ENCODE measurements at places on chromosomes 7 and 10.
A peak's percentile ranks its signal among the peaks of the same experiment; 100 is the strongest.

DNA sequence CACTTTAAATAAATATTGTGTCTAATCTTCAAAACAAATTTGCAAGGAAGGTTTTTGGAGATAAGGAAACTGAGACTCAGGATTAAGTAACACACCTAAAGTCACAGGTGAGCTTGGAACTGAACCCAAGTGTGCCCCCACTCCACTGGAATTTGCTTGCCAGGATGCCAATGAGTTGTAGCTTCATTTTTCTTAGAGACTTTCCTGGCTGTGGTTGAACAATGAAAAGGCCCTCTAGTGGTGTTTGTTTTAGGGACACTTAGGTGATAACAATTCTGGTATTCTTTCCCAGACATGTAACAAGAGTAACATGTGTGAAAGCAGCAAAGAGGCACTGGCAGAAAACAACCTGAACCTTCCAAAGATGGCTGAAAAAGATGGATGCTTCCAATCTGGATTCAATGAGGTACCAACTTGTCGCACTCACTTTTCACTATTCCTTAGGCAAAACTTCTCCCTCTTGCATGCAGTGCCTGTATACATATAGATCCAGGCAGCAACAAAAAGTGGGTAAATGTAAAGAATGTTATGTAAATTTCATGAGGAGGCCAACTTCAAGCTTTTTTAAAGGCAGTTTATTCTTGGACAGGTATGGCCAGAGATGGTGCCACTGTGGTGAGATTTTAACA lies 1.5 kb downstream of the IL6 start:
- H3K4me3 ChIP-seq, result no peak overlapping the region
- peaks cover 9% of the 10 kb centered on the region for H3K4me1 ChIP-seq
- DNase-seq, result no peak
- no peak overlapping the region for H3K27ac ChIP-seq
- peaks cover 15% of the 10 kb centered on the region for H3K27me3 ChIP-seq

DNA sequence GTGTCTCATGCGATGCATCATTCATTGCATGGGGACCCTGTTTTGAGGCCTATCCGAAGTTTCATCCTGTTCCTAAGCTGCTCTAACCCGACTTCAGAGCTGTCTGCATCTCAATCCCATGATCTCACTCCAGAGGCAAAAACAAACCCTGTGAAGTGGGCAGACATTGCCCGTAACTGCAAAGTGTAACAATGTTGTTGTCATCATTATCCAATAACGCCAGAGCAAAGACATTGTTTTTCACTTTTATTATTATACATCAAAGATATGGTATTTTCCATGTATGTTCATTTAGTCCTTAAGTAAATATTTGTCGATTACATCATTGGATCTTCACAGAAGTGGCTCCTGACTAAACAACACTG lies 246.7 kb downstream of the KLF6 start:
- H3K4me1 ChIP-seq, result no peaks in the 10 kb centered on the region
- no peak for DNase-seq
- no peak overlapping the region for H3K4me3 ChIP-seq
- no peak overlapping the region for H3K27ac ChIP-seq
- H3K36me3 ChIP-seq, result no peaks in the 10 kb centered on the region

DNA sequence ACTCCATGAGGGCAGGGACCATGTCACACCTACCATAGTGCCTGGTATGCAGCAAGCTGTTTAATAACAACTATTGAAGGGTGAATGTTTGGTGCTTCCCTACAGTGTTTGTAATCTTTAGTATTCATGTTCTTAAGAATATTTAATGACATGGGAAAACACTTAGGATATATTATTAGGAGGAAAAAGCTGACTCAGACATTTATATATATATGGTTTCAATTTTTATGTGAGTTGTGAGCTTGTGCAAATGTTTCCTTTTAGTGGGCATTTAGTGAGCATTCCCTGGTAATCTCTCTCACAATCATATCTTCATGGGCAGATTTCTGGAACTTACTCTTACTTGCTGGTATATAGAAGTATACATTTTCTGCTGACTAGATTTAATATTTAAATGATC lies 359.1 kb downstream of the EXOC4 start:
- no peak overlapping the region for H3K27ac ChIP-seq
- H3K27me3 ChIP-seq, result no peaks in the 10 kb centered on the region
- no peaks in the 10 kb centered on the region for H3K36me3 ChIP-seq
- DNase-seq, result no peak
- H3K4me1 ChIP-seq, result peaks cover 10% of the 10 kb centered on the region

GRCh38 chr10:61855771-61856170 lies 45.7 kb upstream of the ARID5B start:
- H3K4me3 ChIP-seq, result no peak overlapping the region
- DNase-seq, result no peak
- H3K36me3 ChIP-seq, result no peaks in the 10 kb centered on the region
- no peaks in the 10 kb centered on the region for H3K4me1 ChIP-seq
- H3K27me3 ChIP-seq, result peaks cover 3% of the 10 kb centered on the region

DNA sequence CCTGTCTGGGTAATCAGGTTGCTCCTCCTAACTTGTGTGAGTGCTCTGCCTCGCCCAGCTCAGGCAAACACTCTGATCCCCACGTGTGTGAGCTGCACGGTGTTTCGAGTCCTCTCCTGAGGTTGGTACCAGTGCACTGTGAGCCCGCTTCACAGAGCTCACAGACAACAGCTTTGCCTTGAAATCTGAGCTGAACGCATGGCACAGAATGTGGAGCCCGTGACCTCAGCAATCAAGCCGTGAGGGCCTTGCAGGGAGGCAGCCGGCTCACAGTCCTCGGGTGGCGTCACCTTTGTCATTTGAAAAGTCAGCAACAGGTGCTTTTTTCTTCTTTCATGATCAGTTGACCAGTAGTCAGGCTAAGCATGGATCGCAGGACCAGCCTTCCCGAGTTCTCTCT lies 60.2 kb upstream of the ADGRA1 start:
- H3K36me3 ChIP-seq, result no peaks in the 10 kb centered on the region
- DNase-seq, result no peak

- no peak overlapping the region for H3K27ac ChIP-seq
- H3K4me1 ChIP-seq, result peaks cover 8% of the 10 kb centered on the region
- no peak overlapping the region for H3K4me3 ChIP-seq
- no peak for DNase-seq
Observed at GRCh38 chr7:121397822-121398221, 1.7 kb upstream of the FAM3C start.

DNA sequence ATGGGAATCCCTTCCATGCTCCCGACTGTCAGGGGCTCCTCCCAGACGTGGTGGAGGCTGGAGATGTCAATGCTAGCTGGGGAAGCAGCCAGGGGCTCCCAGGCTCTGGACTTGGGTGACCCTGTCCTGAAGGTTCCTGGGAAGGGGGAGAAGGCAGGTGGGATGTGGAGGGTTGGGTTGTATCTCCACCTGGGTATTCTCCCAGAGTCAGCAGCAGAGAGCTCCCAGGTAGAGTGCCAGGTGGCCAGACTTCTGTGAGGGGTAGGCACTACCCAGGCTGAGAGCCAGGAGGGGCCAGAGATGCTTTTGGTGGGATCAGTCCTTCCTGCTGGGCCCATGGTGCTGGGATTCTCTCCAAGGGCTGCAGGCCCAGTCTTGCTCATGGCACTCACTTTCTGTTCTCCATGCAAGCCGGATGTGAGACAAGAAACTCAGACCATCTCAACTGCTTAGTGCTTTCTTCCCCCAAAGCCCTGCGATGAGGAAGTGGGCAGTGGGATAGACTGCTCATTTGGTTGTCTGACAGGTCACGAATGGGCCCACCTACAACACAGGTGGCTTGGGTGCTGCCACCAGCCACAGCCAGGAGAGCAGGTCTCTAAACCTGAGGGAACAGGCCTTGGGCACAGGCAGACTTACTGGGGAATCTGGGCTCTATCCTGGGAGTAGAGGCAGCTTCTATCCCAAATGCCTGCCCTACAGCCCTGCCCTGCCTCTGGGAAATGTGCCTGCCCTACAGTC lies 52.5 kb upstream of the CAMK2B start:
- H3K27ac ChIP-seq, result no peak overlapping the region
- no peaks in the 10 kb centered on the region for H3K36me3 ChIP-seq
- no peak for DNase-seq
- H3K4me1 ChIP-seq, result no peaks in the 10 kb centered on the region
- H3K4me3 ChIP-seq, result no peak overlapping the region
- H3K27me3 ChIP-seq, result peaks cover 7% of the 10 kb centered on the region

- H3K4me3 ChIP-seq, result no peak overlapping the region
- no peak overlapping the region for H3K27ac ChIP-seq
- no peak for DNase-seq
- no peaks in the 10 kb centered on the region for H3K36me3 ChIP-seq
- no peaks in the 10 kb centered on the region for H3K27me3 ChIP-seq
- H3K4me1 ChIP-seq, result peaks cover 10% of the 10 kb centered on the region
Observed at GRCh38 chr10:125689955-125690569, 7.1 kb upstream of the TEX36 start.

DNA sequence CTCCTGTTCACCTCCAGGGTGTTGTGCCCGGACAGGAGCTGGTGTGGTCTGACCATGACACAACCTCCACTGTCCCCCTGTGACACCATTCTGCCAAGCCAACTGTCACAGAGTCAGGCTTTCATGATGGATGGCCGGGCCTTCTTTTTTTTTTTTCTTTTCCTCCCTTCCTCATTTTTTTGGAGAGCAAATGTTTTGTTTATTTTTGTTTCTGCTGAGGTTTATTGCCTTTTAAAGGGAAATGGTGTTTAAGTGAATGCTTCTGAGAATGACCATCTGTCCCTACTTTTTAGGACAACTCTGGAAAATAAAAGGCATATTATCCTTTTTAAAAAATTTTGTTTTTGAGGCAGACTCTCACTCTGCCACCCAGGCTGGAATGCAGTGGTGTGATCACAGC lies 115.1 kb upstream of the NPS start:
- H3K36me3 ChIP-seq, result peaks cover 43% of the 10 kb centered on the region
- H3K4me1 ChIP-seq, result peaks cover 1% of the 10 kb centered on the region
- peak overlapping the region; percentile 73 for H3K27ac ChIP-seq

- H3K4me1 ChIP-seq, result no peaks in the 10 kb centered on the region
- H3K27me3 ChIP-seq, result no peaks in the 10 kb centered on the region
- H3K4me3 ChIP-seq, result no peak overlapping the region
- peaks cover 5% of the 10 kb centered on the region for H3K36me3 ChIP-seq
Observed at GRCh38 chr7:650339-651031, 76.0 kb upstream of the DNAAF5 start.

DNA sequence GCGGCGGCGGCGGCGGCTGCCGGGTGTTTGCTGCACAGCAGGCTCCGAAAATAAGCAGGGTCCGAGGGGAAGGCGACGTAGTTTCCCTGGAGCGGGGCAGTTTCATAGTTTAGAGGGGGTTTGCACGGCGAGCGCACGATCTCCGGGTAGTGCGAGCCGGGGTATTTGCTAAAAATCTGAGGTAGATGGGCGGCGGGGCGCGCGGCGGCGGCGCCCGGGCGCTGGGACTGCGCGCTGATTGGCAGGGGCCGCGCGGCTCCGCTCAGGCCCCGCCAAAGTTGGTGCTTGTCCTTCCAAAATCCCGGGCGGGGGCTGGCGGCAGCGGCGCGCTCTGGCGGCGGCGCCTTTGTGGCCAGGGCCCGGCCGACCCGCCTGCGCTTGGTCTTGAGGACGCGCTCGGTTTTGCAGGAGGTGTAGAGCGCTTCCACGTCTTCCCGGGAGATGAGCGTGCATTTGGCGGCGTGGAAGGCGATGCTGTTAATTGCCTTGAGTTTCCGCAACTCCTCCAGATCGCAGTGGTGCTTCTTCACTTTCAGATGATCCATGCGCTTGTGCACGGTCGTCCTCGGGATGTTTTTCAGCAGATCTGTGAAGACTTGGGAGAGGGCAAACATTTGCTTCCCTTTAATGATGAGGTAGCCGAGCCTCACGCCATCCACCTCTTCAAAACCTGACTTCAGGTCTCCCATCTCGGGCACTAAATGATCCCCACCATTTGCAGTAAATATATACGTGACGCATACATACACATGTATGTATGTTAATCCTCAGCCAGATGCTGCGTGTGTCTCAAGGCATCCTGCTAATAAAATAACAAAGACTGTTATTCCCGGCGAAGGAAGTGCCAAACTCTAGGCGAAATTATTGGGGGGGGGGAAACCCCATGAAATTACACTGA lies 8.1 kb downstream of the SKIDA1 start:
- H3K36me3 ChIP-seq, result no peaks in the 10 kb centered on the region
- peak overlapping the region; percentile 84 for H3K4me3 ChIP-seq
- no peak for DNase-seq
- H3K27me3 ChIP-seq, result no peaks in the 10 kb centered on the region

DNA sequence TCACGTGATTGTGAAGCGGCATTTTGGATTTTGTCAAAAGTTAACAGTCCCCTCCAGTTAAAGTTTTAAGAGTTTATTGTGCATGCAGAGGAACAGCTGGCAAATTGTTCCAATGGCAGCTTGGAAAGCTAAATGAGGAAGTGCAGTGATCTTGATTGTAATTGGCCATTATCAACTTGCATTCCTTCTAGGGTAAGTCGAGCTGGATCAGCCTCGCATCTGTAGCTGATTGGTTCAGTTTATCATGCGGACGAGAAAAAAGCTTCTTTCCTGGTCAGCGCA lies 566 bp downstream of the ZNF789 start:
- no peak for DNase-seq
- peaks cover 4% of the 10 kb centered on the region for H3K36me3 ChIP-seq
- H3K4me1 ChIP-seq, result peaks cover 7% of the 10 kb centered on the region
- peaks cover 20% of the 10 kb centered on the region for H3K27me3 ChIP-seq
- peak overlapping the region; percentile 98 for H3K4me3 ChIP-seq

GRCh38 chr7:29435167-29435566 lies 128.5 kb upstream of the PRR15 start:
- H3K27me3 ChIP-seq, result no peaks in the 10 kb centered on the region
- H3K4me1 ChIP-seq, result peaks cover 1% of the 10 kb centered on the region
- no peak overlapping the region for H3K4me3 ChIP-seq
- no peak for DNase-seq
- no peaks in the 10 kb centered on the region for H3K36me3 ChIP-seq
- no peak overlapping the region for H3K27ac ChIP-seq

- no peak overlapping the region for H3K27ac ChIP-seq
- H3K4me1 ChIP-seq, result no peaks in the 10 kb centered on the region
- DNase-seq, result no peak
- no peaks in the 10 kb centered on the region for H3K27me3 ChIP-seq
- peaks cover 21% of the 10 kb centered on the region for H3K36me3 ChIP-seq
- H3K4me3 ChIP-seq, result no peak overlapping the region
Observed at GRCh38 chr7:158885624-158886023, 29.3 kb downstream of the DYNC2I1 start.

DNA sequence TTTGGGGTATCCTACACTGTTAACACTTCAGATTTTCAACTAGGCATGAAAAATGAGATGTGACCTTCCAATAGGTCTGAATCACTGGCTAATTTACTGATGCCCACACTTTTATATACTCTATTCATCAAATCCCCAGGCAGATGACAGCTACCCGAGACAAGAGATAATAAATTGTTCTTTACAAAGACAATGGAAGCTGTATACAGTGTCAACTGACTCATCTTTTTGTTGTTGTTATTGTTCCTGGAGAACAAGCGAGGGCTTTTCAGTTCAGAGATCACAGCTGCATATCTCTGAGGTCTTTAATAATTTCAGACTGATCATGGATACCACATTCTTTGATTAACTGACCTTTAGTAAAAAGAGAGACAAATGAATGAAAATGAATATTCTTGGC lies 228.9 kb downstream of the SDHAF3 start:
- H3K4me1 ChIP-seq, result peaks cover 8% of the 10 kb centered on the region
- no peak overlapping the region for H3K27ac ChIP-seq
- H3K27me3 ChIP-seq, result no peaks in the 10 kb centered on the region
- no peak overlapping the region for H3K4me3 ChIP-seq
- DNase-seq, result no peak
